Fibroblast of skin of abdomen (primary cell): ENCODE measurements at places on chromosomes 1 and 21.

DNA sequence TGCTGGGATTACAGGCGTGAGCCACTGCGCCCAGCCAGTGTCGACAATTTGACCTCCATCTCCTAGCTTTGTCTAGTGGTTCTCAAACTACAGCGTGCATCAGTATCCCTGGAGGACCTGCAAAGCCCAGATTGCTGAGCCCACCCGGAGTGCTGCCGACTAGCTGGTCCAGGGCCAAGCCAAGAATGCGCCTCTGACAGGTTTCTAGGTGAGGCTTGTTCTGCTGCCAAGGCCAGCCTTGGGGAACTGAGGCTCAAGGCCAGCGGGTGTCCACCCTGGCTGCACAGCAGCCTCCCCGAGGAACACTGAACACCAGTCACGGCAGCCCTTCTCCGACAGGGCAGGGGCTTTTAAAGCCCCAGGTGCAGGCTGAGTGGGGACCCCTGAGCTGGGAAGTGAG is 9.8 kb upstream of the PTTG1IP start:
- DNase-seq, result no peak

DNA sequence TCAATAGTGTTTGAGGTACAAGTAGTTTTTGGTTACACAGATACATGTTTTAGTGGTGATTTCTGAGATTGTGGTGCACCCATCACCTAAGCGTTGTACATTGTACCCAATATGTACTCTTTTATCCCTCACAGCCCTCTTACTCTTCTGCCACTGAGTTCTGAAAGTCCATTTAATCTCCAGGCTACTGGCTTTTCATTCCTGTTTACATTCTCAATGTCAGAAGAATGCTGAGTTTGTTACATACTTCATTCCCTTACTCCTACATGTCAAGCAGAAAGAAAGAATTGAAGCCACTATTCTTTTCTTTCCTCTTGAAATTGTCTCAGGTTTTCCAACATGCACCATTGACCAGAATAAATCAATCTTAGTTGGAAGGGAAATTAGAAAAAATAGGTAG is 1565.9 kb downstream of the PLA2G4A start:
- no peak for DNase-seq

DNA sequence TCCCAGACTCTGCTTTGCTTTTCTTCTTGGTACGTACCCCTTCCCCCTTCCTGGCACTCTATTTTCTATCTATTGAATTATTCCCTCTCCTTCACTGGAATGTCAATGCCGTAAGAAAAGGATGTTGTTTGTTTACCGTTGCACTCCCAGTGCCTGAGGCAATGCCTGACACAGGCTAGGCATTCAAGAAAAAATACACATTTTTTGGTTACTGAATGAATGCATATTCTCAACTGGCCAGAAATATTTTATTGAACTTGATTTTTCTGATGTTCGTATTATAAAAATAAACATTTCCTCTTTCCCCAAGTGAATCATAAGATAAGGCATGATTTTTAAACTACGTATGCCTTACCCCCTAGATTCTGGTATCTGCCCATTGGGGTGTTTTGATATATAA is 41.2 kb downstream of the GNG12 start:
- DNase-seq, result no peak

- DNase-seq, result no peak
These were observed 5.7 kb upstream of the CD48 start for GRCh38 chr1:160717306-160717705.

- DNase-seq, result no peak
These were observed 51.9 kb downstream of the KLHDC7A start for GRCh38 chr1:18532390-18533170.

DNA sequence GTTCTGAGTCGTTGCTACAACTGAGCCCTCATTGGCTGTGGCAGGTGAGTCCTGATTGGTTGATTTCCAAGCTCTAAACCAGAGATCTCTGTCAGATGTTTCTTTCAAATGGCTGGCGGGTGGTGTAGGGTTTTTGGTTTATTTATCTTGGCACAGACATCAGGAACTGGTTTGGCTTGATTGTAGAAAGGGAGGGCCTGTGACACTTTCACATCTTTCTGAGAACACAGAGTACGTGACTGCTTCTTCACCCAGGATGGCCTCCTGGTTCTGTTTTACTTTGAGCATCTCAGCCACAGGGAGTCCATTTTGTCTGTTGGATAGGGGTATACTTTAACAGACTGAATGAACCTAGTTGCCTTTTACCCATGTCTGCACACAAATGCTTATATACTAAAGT is 89.4 kb upstream of the GPR52 start:
- DNase-seq, result no peak

DNA sequence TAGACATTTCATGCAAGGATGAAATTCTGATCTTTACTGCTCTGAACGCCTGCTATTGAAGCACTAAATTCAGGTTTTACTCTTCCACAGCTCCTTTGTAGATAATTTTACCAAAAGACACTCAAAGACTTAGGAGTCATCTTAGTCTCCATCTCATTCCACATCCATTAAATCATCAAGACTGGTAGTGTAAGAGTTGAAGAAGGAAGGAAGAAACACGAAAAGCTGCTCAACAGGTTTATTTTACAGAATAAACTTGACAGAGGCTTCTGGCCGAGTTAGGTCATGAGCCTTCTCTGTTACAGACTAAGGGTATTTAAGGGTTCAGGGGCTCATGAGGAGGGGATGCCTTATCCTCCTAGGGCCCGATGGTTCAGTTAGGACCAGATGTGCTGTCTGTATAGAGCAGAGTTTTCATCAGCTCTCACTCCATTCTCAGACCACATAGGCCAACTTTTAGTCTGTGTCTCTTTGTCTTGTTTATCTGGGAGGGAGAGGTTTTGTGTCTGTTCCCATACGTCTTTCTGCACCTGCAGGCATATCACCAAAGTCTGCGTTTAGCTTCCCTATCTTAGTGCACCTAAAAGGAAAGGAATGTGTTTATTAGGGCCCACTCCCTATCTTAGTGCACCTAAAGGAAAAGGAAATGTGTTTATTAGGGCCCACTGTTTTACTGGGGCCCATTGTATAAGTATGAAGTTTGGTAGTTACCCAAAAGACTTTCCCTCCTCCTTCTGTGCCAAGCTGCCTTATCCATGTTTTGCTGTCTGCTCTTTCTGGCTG is 57.4 kb upstream of the RGS18 start:
- DNase-seq, result no peak

DNA sequence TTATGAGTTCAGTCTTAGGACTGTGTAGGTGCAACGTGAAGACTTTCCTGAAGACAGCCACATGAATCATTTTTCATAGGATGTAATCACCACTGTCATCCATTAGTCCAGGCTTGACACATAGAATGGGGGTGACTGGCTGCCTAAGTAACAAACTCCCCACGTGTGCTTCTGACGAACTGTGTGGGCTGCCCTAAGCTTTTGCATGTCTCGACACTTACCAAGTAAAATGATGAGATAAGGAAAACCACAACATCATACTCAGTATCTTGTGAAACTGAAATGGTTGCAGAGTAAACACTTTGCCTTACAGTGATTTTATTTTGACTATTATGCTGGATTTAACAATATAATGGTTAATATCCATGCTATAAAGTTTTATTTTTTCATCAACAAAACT is 19.5 kb downstream of the ERG start:
- peak; percentile 13 for DNase-seq

DNA sequence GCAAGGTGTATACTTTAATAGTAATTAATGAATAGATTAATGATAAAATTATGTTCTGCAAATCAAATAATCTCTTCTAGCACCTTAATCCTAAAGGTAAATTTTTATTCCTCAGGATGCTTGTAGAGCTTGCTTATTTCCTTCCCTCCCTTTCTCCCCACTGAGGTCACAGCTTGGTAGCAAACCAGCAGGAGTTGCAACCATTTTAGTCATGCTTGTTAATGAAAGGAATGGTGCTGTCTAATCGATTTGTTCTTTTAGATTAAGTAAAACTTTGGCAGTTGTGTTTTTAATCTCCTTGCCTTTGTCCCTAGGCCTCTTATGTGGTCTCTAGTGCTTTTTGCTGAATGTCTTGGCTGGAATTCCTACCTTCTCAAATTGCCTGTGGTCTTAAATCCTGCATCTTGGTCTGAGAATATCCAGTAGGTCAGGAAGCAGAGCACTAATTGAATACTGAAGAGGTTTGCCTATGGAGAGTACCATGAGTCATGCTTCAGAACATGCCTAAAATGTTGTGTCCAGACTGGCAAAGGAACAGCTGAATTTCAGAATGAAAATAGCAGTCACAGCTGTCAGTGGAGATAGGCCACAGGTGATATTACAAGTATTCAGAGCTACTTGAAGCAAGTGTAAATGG is 36.3 kb upstream of the RWDD3 start:
- DNase-seq, result peak; percentile 24

- no peak for DNase-seq
These were observed 58.4 kb downstream of the NFIA start for GRCh38 chr1:61140778-61141177.

GRCh38 chr1:79811173-79811572 is 804.6 kb upstream of the ADGRL4 start:
- DNase-seq, result peak; percentile 93

GRCh38 chr21:42056996-42057689 is 14.0 kb upstream of the UMODL1 start:
- DNase-seq, result peak; percentile 77

- no peak for DNase-seq
These were observed 11.4 kb downstream of the CAPN8 start for GRCh38 chr1:223654083-223654482.

GRCh38 chr1:200740571-200741208 is 2.0 kb downstream of the CAMSAP2 start:
- no peak for DNase-seq

DNA sequence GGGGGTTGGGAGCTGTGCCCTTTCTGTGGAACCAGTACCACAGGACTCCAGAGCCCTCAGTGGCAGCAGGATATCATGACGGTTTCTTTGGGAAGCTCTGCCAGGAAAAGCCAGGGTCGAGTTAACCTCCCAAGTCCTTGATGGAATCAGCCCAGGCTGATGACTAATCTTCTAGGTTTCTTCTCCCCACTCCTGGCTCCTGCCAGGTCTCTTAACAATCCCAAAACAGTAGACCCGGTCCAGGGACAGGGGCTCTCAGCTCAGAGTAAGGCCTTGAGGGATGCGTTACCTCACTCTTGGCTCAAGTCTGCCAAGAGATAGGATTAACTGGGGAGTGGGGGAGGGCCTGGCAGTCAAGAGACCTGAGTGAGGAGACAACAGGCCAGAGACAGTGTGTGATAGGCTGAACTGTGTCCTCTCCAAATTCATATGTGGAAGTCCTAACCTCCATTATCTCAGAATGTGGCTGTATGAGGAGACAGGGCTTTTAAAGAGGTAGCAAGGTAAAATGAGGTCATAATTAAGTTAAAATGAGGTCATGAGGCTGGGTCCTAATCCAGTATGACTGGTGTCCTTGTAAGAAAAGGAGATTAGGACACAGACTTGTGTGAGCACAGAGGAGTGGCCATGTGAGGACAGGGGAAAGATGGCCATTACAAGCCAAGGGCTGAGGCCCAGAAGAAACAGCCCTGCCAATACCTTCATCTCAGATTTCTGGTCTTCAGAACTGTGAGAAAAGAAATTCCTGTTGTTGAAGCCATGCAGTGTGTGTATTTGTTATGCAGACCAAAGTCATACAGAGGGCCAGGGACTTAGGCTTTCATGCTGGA is 95.0 kb downstream of the BEND5 start:
- DNase-seq, result peak; percentile 41
